ENCODE measurements at places on chromosomes 2 and 18.
A peak's percentile ranks its signal among the peaks of the same experiment; 100 is the strongest.

DNA sequence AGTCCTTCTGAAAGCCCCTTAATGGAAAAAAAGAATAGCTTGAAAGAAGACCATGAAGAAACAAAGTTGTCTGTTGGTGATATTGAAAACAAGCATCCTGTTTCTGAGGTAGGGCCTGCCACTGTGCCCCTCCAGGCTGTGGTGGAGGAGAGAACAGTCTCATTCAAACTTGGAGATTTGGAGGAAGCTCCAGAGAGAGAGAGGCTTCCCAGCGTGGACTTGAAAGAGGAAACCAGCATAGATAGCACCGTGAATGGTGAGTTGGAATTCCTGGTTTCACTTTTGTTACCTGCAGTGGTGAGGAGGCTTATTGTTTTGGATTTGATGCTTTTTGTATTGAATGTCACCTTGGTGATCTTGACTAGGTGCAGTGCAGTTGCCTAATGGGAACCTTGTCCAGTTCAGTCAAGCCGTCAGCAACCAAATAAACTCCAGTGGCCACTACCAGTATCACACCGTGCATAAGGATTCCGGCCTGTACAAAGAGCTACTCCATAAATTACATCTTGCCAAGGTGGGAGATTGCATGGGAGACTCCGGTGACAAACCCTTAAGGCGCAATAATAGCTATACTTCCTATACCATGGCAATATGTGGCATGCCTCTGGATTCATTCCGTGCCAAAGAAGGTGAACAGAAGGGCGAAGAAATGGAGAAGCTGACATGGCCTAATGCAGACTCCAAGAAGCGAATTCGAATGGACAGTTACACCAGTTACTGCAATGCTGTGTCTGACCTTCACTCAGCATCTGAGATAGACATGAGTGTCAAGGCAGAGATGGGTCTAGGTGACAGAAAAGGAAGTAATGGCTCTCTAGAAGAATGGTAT lies 13.3 kb downstream of the SLC20A1 start:
- DNase-seq: no peak

- no peak for DNase-seq
These were observed 37.5 kb downstream of the UXS1 start for GRCh38 chr2:106156305-106157296.

- DNase-seq: peak; percentile 73
These were observed 10.5 kb upstream of the ARMC9 start for GRCh38 chr2:231187736-231188505.

DNA sequence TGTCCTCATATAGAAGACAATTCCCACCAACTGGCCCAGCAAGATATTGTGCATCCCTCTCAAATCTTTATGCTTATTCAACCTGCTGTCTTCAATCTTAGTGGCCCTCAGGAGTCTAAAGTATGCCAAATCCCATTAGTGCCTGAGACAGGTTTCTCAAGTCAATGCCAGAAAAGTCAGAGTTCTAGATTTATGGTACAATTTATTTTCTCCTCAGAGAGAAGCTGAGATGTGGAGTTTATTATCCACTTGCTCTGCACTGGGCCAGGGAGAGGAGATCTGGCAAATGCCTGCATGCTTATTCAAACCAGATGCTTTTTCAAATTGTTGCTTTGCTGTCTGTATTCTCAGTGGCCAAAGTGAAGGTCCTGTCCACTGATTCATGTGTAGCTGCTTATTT lies 825.2 kb downstream of the METTL4 start:
- DNase-seq: no peak

DNA sequence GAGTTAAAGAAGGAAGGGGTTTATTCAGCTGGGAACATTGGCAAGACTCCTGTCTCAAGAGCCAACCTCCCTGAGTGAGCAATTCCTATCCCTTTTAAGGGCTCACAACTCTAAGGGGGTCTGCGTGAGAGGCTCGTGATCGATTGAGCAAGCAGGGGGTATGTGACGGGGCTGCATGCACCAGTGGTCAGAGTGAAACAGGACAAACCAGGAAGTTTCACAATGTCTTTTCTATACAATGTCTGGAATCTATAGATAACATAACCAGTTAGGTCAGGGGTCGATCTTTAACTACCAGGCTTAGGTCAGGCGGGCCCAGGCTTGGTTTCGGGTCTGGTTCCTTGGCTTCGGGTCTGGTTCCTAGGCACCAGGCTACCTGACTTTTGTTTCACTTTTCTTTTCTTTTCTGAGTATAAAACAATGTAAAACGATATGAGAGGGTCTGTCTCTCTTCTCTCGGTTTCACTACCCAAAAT lies 30.1 kb upstream of the LIPG start:
- DNase-seq: peak; percentile 66

GRCh38 chr2:72695676-72696075 lies 130.2 kb downstream of the EXOC6B start:
- DNase-seq: no peak

GRCh38 chr18:73458186-73458964 lies 590.6 kb upstream of the NETO1 start:
- DNase-seq: no peak

DNA sequence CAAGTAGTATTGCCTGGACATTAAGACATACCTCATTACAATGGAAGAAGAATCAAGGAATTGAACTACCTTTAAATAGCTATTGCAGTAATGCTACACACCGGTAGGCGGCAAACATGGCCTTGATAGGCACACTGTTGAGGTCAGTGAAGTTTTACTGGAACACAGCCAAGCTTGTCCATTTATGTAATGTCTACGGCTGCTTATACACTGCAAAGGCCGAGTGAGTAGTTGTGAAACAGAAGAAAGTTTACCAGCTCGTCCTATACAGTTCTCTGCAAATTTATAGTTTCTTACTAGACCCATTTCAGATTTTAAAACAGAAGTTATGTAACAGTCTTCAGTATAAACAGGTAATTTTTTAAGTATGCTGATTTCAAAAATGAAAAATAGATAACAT lies 38.8 kb downstream of the PPP4R1 start:
- DNase-seq: peak; percentile 72

DNA sequence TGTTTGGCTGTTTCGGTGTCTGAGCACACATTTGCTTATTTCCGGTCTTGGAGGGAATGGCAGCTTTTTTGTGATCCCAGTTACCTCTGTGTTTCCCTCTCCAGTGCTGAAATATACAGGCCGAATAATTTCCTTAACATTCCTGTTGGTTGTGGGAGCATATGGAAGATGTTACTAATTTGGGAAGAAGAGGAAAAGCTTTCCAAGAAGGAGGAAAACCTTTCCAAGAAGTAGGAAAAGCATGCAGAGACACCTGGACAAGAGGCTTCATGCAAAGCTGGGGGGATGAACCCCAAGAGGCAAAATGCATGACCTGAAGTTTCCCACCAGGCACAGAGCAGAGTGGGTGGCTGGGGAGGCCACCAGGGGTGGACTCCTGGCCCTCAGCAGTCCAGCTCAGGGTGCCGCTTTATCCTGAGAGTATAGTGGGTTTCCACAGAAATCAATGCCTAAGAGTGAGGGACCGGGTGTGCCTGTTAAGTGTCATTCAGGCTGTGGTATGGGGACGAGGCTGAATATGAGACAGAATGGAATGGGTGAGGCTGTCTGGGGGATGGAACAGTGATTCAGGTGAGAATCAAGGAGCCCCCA lies 25.5 kb upstream of the GNAL start:
- DNase-seq: peak; percentile 28

GRCh38 chr18:30957066-30957465 lies 85.5 kb downstream of the DSC3 start:
- DNase-seq: no peak

GRCh38 chr18:50461251-50461650 lies 86.4 kb downstream of the SKA1 start:
- no peak for DNase-seq

GRCh38 chr2:46570396-46570795 lies 91.0 kb downstream of the TMEM247 start:
- no peak for DNase-seq

GRCh38 chr2:4219571-4219970 lies 516.2 kb downstream of the DCDC2C start:
- DNase-seq: no peak

- DNase-seq: no peak
These were observed 635 bp downstream of the SLC3A1 start for GRCh38 chr2:44275927-44276303.

DNA sequence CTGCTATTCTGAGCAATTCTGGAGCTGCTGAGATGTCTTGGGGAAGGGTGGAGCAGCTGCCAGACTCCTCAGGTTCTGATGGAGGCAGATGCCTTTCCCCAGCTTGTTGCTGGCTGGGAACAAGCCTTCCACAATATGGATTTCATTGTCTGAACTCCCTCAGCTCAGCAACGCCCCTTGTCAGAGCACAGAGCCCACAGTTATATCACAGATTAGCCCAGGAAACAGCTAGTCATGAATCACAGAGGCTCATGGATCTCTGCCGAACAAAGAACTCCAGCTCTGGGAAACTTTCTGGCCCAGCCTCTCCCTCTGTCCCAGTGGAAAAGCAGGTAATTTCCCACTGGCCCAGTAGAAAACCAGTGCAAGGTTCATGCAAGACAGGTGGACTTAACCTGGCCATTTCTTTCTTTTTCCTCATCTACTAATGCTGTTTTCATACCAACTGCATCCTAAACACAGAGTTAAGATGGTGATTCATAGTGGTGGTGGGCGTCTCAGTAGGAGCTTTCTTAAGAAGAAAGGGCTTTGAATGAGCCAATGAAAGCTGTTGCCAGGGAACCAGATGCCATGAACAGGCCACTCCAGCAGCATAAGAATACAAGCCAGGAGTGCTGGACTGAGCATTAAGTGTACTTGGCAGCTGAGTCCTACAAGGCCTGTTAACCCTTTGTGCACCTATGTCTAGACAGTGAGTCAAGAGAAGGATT lies 8.7 kb upstream of the KIAA2012 start:
- no peak for DNase-seq

DNA sequence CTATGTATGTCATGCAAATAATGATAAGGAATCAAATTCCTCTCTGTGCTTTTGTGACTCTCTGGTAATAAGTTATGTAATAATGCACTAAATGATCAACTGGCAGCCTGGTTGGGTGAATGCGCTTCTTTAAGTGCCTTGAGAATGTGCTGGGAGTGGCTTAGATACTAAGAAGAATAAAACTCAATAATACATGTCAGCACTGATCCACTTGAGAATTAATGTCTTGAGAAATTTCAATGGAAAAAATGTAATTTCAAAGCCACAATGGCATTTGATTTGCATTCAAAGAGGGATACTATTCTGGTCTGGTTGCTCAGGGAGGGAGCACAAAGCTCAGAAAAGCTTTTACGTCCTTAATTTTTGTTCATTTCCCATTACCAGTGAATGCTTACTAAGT lies 137.7 kb upstream of the MMADHC start:
- DNase-seq: no peak

GRCh38 chr18:7598167-7599047 lies 31.3 kb downstream of the PTPRM start:
- peak; percentile 22 for DNase-seq

DNA sequence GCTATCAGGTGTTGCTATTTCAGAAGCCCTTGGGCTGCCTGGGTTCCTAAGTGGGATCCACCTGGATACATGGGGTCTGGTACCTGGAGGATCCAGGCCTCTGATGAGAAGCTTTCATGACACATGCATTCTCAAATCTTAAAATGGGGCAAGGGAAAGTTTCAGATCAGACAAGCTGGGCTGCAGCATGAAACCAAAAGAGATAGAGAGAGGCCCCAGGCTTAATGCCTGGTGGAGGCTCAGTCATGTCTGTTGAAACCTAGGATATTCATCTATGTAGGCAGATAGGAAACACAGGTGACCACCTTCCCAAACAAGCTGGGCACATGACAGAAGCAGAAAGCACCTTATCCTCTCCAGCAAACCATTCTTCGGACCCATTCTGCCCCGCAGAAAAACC lies 18.8 kb upstream of the PLB1 start:
- no peak for DNase-seq

DNA sequence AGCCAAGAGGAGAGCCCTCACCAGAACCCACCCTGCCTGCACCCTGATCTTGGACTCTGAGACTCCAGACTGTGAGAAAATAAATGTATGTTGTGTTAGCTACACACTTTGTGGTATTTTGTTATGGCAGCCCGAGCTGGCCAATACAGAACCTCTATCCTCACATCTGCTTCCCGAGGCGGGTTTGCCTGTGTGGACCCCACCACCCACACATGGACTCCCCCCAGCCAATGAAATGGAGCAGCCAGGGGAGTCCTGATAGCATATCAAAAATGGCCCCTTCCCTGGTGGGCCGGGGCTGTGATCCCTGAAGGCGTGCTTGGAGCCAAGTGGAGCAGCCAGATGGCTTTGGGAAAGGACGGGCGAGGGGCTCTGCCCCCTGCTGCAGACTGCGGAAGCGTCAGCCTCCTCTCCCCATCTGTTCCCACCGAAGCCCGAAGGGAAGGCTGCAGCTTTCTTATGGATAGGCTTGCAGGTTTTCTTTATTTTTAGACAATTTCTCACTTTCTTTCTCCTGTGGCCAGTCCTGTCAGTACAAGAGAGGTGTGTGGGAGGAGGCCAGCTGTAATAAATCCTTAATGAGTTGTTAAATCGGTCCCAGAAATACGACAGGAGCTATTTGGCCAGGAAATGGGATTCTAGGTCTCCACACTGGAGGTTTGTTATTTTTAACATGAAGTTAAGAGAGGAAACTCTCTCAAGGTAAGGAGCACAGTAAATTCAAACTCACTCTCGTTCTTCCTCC lies 34.4 kb downstream of the TEX51 start:
- DNase-seq: no peak

GRCh38 chr2:105910497-105911238 lies 166.0 kb downstream of the NCK2 start:
- no peak for DNase-seq

- no peak for DNase-seq
These were observed 142.4 kb downstream of the MREG start for GRCh38 chr2:215870986-215871385.

DNA sequence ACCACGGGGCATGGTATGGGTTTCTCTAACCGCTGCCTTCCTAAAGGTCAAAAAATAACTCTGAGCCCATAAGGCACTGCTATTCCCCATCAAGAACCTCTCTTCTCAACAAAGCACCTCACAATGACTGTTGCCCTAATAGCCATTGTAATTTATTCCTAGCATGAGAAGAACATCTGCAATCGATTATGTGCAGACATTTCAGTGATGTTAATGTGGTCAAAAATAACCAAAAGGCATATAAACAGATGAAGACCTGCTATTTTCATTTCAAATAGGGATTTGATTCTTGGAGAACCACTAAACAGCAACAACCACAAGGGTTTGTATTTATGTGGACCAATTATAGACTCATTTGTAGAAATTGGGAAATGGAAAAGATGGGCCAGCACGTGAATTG lies 356.6 kb downstream of the FBXO15 start:
- no peak for DNase-seq

- DNase-seq: no peak
These were observed 94.1 kb upstream of the SLC14A2 start for GRCh38 chr18:45521136-45521535.

- DNase-seq: no peak
These were observed 35.7 kb downstream of the MYO3B start for GRCh38 chr2:170213651-170214050.

- no peak for DNase-seq
These were observed 572 bp downstream of the INPP4A start for GRCh38 chr2:98445177-98445682.

DNA sequence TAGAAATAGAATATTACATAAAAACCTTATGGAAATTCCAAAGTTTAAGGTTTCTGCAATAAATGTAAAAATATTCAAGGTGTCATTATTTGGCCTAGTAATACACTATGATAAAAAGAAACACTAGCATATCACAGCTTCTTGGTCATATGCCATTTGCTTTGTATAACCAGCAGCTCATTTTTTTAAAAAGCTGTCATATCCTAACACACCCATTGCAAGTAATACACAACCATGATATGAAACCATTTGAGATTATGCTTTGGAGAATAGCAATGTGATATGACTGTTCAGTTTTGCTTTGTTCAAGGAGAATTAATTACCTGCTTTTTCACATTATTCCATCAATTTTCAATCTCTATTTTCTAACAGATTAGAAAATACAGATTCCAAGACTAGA lies 149.0 kb downstream of the IKZF2 start:
- DNase-seq: no peak

Measured in lower leg skin (tissue), 4 donors.